ENCODE measurements at places on chromosomes 13 and 19. TPM values are rescaled to one million over a fixed set of nuclear protein-coding genes. Genes with fewer than 3 reads are reported as not detected.

The MAB21L1 gene
- 0.36 TPM for total RNA-seq

The SLC15A1 gene
- 0.10 TPM for total RNA-seq

The CEACAM19 gene
- total RNA-seq: 12.7 TPM

The SAE1 gene
- total RNA-seq: 64.9 TPM

The BRSK1 gene
- 14.2 TPM for total RNA-seq

The WDR87 gene
- total RNA-seq: not detected

The SHFL gene
- total RNA-seq: 32.1 TPM

The HSPBP1 gene
- total RNA-seq: 16.3 TPM

The KISS1R gene
- not detected for total RNA-seq

The TEX26 gene
- total RNA-seq: not detected

The FGF22 gene
- 0.45 TPM for total RNA-seq

The UHRF1 gene
- 3.9 TPM for total RNA-seq

All from aorta (tissue), 5 donors.